GM12891 (cell line): ENCODE measurements at places on chromosomes 3 and 15.

DNA sequence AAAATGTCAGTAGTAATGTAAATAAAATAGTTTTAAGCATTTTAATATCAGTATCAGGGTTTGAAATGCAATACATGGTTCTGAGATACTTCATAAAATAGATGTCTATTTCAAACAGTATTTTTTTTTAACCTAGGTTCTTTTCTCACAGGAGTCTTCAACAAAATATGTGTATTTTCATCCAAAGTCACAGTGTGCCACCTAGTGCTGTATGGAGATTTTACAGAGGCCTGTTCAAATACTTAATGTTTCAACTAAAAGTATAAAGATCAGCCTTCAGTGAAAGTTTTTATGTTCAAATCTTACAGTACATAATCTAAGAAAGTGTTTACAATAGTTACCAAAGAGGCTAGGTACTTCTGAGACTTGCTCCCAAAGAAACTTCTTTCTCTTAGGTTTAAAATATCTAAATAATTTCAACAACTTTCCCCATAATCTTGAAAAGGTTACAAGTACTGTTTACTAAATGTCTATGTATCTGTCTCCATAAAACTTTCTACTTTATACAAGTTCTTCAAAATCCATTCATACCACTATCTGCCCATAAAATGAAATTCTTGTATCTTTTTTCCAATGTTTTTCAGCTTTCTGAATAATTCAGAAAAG, 38.3 kb downstream of the SCAPER start:
- no peak for DNase-seq

GRCh38 chr3:131555456-131555855, 52.7 kb upstream of the MRPL3 start:
- no peak for DNase-seq

GRCh38 chr3:137105277-137105977, 147.6 kb downstream of the IL20RB start:
- DNase-seq: no peak

GRCh38 chr3:177431525-177432176, 234.4 kb upstream of the TBL1XR1 start:
- no peak for DNase-seq

DNA sequence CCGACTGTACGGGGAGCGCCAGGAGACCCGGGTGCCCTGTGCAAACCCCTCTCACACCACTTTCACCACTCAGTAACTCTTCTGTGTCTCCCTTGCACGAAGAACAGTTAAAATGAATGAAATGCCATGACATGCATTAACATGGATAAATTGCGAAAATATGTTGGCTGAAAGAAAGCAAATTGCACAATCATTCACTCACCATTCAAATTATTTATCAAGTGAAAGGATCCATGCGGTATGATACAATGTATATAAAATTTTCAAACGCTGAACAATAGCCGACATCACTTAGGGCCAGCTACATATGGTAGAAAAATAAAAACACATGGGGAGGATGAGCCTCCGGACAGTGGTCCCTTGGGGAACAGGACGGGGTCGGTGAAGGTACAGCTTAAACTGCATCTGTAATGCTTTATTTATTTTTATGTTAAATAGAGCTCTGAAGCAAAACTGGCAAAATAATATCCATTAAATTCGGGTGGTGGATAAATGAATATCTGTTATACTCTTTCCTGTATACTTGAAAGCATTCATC, 45.9 kb downstream of the SLC12A8 start:
- DNase-seq: no peak
